Stomach (tissue), 19 donors: ENCODE measurements at places on chromosomes 5 and 9. TPM values are rescaled to one million over a fixed set of nuclear protein-coding genes. Genes with fewer than 3 reads are reported as not detected.

Gene EPB41L4B
- 16.1 TPM for total RNA-seq

DNA sequence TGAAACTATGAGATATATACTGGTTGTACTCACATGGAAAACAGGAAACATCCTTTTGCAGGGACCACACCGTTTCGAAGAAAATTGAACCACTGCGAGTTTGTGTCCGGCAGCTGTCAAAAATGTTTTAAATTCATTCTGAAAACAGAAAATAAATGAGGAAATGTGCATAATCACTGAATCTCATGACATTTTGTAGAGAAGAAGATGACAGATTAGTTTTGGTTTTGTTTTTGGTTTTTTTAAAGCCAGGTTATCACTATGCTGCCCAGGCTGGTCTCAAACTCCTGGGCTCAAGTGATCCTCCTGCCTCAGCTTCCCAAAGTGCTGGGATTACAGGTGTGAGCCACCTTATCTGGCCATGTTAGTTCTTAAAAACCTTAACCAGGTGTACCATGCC lies 3.5 kb downstream of the TXNDC8 start:
- H3K27ac ChIP-seq, result no peak overlapping the region
- no peaks in the 10 kb centered on the region for H3K36me3 ChIP-seq
- no peaks in the 10 kb centered on the region for H3K27me3 ChIP-seq
- H3K4me1 ChIP-seq, result no peaks in the 10 kb centered on the region

DNA sequence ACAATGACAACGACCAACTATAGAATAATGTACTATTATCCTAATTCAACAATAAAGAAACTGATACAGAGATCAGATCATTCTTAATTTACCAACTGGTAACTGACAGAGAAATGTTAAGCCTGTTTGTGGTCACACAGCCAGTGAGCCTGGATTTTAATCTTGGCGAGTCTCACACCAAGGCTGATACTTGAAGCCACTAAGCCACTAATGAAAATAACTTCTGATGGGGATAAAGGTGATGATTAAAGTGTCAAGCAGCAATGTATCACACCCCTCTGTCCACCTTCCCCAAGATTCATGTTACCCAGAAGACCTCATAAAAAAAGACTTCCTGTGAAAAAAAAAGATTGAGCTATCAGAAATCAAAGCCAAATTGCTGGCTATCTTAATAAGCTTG lies 350.5 kb downstream of the SPOCK1 start:
- no peak overlapping the region for H3K27ac ChIP-seq
- H3K36me3 ChIP-seq, result no peaks in the 10 kb centered on the region
- no peaks in the 10 kb centered on the region for H3K27me3 ChIP-seq
- H3K4me3 ChIP-seq, result no peak overlapping the region
- H3K4me1 ChIP-seq, result peaks cover 1% of the 10 kb centered on the region
- DNase-seq, result no peak

DNA sequence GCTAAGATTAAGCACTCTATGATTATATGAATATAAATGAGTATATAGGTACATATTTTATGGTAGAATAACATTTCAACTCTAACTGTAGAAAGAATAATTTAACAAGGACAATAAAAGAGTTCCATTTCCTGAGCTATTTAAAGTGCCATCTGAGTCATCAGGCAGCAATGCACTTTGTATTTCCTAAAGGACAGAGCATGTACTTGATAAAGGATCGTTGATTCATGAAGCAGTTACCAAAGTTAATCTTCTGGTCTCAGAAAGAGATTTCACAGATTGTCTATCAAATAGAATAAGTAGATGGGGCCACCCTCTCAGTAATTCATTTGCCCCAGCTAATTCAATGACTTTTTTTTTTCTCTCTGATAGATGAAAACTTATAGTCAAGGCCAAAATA lies 747.8 kb downstream of the CDH18 start:
- no peak for DNase-seq
- H3K4me1 ChIP-seq, result no peaks in the 10 kb centered on the region
- no peaks in the 10 kb centered on the region for H3K27me3 ChIP-seq
- H3K36me3 ChIP-seq, result no peaks in the 10 kb centered on the region

DNA sequence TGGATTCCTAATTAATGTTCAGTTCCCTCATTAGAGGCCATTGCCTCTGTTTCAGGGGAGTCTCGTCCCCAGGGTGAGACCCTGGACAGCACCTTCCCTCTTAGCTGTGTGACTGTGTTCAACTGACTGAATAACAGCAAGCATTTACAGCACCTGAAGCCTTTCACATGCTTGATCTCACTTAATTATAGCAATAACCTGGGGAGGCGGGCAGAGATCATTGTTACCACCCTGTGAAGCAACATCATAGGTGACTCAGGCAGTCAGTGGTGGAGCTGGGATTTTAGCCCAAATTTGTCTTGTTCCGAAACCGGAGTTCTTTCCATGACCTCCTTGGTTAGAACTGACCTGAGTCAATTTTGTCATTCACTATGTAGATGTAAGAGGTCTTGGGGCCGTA lies 105.2 kb upstream of the RAD23B start:
- no peaks in the 10 kb centered on the region for H3K27me3 ChIP-seq
- H3K36me3 ChIP-seq, result no peaks in the 10 kb centered on the region
- H3K4me1 ChIP-seq, result no peaks in the 10 kb centered on the region
- H3K27ac ChIP-seq, result no peak overlapping the region
- no peak overlapping the region for H3K4me3 ChIP-seq
